ENCODE measurements at places on chromosomes 12 and 14.

- DNase-seq, result no peak
Measured at GRCh38 chr12:39499296-39499695, 56.4 kb upstream of the KIF21A start.

GRCh38 chr12:100508751-100509150, 35.1 kb downstream of the NR1H4 start:
- DNase-seq, result no peak

- DNase-seq, result no peak
Measured at GRCh38 chr12:93379326-93379980, 1.7 kb downstream of the NUDT4 start.

GRCh38 chr14:102315121-102315520, 4.4 kb upstream of the ZNF839 start:
- no peak for DNase-seq

DNA sequence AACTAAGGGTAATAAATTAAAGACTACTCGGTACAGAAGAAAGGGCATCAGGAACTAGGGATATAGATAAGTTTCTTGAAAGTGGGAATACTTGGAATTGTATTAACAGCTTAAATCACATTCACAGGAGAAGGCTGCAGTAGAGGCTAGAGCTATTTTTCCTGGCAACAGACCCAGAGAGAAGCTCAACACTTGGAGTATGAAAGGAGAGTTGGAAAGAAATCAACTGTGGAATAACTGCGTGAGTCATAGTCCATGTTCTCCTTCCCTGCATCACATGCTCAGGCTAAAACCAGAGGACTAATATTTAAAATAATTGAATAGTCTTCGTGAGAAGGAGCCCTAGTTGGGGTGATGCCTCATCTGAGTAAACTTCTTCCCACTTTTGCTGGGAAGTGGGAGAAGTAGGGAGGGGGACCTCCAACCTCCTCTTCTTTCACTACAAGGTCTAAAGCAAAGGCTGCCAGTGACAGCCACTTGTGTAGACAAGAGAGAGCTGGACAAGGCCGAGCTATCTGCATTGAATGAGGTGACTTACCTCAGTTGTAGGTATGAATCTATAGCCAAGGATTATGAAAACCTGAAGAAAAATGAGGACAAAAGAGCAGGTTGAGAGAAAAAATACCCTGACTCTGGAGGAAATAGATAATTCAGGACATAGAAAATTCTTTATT, 32.7 kb downstream of the DYRK2 start:
- DNase-seq, result no peak

GRCh38 chr14:92538412-92538985, 24.9 kb downstream of the RIN3 start:
- DNase-seq, result no peak

- DNase-seq, result no peak
Measured at GRCh38 chr14:54548491-54548890, 18.4 kb upstream of the SAMD4A start.
